Right lung (tissue), 10 donors: ENCODE measurements at places on chromosomes 3 and 15. TPM values are rescaled to one million over a fixed set of nuclear protein-coding genes. Genes with fewer than 3 reads are reported as not detected.

- DNase-seq, result no peak
Observed at GRCh38 chr15:52093539-52094510, 18.8 kb downstream of the BCL2L10 start.

DNA sequence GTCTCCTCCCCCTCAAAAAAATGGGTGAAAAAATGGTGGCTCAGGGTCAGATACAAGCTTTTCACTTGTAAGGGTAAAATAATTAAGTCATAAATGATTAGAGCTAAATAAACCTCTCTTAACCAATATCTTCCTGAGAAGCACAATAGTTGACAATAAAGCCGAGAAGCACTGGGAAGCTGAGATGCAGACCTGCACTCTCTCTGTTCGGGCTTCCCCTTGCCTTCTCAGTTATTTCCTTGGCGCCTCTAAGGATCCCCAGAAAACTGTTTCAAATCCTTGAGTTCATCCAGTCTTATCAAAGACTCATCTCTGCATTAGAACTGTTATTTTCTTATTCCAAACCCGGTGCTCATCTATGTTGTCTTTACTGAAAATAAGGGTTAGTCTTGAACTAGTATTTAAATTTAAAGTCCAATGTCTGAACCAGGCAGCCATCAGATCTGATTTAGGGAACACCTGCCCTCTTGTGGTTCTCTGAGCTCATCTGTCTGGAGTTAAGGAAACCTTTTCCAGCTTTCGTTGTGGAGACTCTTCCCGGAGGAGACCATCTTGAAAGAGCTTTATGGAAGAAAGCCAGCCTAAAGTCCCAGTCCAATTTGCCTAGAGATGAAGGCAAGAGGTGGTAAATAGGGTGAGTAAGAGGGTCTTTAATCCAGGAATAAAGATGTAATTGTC lies 256.4 kb upstream of the MCTP2 start:
- DNase-seq, result no peak

DNA sequence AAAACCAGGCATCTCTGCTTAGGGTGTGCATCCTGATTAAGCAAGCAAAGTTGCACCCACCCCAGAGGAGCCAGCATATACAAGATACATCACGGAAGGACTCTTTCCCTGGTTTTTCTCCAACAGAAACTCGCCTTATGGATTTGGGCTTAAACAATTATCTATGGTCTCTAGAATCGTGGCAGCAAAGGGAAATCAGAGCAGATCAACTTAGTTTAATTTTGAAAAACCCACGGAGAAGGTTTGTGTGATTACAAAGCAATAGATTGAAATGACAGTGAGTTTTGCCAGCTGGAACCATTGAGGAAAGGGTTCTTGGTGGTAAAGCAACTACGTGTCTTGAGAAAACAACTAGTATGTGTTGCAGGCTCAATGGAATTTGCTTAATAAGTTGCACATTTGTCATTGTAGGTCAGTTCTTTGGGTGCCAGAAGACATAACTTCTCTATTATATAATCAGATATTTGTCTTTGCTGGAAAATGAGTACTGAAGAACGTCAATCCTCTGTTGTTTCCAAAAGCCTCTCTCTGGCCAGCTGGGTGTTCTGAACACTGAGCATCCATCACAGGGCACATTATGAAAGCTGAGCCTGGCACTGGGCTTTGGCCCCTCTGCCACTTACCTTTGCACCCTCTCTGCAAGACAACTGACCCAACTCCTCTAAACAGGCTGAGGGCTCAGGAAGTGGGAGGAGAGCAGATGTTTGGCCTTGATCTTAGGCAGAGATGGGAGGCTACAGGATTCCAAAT lies 75.7 kb upstream of the FBN1 start:
- no peak for DNase-seq

DNA sequence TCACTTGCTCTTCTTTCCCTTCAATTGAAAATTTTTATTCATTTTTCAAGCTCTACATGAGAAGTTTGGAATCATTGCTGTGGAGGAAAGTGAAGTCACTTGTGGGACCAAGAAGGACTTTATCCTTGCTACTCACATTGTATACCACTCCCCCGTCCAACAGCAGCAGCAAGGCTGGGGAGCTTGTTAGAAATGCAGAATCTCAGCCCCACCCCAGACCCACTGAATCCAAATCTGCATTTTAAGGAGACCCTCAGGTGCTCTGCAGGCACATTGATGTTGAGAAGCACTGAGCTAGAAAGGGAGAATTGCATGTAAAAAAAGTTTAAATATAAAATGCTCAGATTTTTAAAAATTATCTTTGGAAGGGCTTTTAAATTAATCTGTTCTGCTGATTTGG lies 202.3 kb upstream of the MRPL3 start:
- DNase-seq, result no peak

The NR1I2 gene
- polyA plus RNA-seq, result 0.77 TPM

GRCh38 chr15:32053719-32054118 lies 23.4 kb downstream of the CHRNA7 start:
- DNase-seq, result no peak

- no peak for DNase-seq
Observed at GRCh38 chr3:194768586-194768985, 82.9 kb downstream of the FAM43A start.

DNA sequence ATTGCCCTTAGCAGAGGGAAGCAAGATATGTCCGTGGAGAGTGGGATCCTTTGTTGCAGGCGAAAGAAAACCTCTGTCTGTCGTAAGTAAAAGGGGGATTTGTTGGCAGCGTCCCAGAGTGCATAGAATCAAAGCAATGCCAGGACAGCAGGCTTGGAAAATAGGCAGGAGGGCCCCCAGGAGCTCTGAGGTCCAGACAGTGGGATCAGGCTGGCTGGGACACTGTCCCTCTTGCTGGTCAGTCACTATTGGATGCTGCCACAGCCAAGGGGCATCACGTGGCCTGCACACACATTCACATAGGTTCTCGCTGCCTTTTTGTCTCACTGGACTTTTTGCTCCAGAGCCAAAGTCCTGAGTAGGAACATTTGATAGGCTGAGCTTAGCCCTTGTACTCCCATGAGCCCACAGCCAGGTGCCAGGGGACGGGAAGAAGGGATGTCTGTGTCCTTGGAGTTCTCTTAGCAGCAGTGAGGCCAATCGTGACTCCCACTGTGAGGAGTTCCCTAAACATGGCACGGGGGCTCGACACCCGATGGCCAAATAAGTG lies 10.7 kb downstream of the MUC20 start:
- no peak for DNase-seq

DNA sequence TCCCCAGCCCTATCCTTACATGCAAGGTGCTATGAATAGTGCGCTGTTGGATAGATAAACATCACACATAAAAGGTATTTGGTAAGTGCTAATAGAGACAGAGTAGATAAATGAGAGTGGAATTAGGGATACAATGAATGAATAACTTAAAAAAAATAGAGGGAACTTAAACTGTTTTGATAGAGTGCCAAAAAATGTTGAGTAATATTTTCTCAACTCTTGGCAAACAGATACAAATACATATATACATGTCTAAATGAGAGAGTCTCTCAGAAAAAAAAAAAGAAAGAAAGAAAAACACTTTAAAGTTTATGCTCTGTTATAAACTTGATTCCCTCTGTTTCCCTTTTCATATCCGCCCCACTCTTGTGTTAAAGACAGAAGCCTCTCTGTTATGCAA lies 667.4 kb downstream of the ROBO2 start:
- peak; percentile 53 for DNase-seq

GRCh38 chr15:61315471-61315870 lies 86.4 kb upstream of the RORA start:
- DNase-seq, result no peak

DNA sequence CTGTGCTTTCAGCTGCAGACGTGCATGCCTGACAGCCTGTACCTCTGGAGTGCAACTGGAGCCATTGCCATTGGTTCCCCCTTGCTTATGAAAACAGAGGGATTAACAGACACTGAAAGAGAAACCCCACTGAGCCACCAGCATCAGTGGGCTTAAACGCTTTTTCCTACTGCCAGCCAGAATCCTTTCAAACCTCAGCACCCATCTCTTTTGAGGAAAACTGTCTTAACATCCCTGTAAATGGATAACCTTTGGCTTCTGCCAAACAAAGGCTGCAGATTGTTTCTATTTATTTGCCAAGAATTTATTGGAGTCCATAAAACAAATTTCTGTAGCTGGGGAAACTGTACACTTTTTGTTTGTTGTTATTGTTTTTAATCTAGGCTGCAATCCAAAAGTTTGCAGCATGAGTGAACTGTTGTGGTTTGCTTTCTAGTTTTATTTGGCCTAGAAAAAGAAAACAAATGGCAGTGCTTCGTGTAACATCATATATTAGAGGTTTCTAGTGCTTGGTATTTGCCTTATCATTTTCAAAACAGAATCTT lies 369.2 kb upstream of the IL12A start:
- peak; percentile 11 for DNase-seq

GRCh38 chr15:40894681-40895448 lies 615 bp downstream of the VPS18 start:
- DNase-seq, result no peak

The LTK gene
- polyA plus RNA-seq, result 1.8 TPM

GRCh38 chr15:86852741-86853140 lies 773.1 kb downstream of the AGBL1 start:
- no peak for DNase-seq

DNA sequence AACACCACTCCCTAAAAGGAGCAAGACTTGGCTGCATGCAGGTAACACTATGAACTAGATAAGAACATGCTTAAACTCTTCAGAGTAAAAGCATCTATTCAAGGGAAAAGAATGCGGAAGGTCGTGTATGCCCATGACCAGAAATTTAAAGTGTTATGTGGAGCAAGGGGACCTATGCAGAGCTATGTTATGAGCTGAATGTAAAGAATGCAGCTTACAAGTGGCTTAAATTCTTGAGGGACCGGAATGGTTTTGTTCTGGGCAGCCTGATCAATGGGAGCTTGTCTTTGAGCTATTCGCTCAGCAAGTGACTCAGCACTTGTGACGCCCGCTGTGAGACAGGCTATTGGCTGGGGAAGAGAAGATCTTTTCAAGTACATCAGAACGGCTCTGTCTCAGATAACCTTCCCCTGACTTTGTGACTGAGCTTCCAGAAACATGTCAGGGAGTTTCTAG lies 367.5 kb upstream of the THBS1 start:
- DNase-seq, result peak; percentile 40

DNA sequence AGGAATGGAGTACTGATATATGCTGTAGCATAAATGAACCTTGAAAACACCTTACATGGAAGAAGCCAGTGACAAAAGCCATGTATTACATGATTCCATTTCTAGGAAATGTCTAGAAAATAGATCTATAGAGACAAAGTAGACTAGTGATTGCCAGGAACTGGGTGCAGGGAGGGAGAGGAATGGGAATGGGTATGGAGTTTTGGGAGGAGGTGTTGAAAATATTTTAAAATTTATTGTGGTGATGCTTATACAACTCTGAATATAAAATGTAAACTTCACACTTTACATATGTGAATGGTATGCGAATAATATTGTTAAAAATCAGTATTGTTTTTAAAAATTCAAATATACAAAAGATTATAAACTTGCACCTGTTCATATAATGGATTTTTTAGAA lies 22.5 kb downstream of the ATP1B3 start:
- DNase-seq, result no peak

The RAB43 gene
- 9.5 TPM for polyA plus RNA-seq

- no peak for DNase-seq
Observed at GRCh38 chr15:80512726-80513660, 108.8 kb downstream of the ARNT2 start.

The TTC21A gene
- 10.5 TPM for polyA plus RNA-seq

- no peak for DNase-seq
Observed at GRCh38 chr3:188884299-188885043, 287.3 kb upstream of the TPRG1 start.

The CLEC3B gene
- 101 TPM for polyA plus RNA-seq

The PRR20G gene
- polyA plus RNA-seq, result not detected

DNA sequence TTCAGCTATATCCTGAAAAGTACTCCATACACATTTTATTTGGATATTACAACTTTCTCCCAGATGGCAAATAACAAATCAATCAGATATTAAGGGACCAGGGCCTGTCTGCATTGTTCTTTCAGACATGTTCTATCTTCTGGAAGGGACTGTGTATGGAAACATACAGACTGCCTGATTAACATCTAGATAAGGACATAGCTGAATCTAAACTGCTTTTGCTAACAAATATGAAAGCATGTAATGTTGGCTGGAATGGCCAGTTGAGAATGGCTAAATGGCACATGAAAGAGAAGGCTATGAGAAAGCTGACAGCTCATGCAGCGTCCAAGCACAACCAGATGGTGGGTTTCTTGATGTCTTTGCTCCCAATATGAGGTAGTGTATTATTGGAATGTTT lies 149.4 kb downstream of the CFAP20DC start:
- DNase-seq, result no peak

DNA sequence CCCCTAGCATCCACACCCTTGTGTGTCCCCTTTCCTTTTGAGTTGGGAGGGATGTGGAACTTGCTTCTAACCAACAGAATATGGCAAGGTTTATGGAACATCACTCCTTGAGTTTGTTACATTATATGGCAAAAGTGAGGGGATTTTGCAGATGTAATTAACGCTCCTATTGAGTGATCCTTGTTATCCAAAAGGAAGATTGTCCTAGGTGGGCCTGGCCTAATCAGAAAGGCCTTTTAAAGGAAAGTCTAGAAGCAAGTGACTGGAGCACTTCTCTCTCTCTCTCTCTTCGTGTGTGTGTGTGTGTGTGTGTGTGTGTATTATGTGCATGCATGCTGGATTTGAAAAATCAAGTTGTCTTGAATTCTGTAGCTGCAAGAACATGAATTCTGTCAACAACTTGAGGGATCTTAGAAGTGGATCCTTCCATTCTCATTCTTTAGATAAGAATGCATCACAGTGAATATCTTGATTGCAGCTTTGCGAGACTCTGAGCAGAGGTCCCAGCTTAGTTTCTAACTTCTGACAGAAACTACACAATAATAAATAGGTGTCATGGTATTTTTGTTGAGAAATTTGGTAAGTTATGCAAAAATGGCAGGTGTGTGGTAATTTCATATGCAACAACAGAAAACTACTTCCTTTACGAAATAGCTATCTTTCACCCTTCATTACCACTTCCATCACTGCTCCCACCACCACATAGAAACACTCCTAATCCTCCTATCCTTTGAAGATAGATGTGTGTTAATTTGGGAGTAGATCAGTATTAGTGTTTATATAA lies 360.9 kb upstream of the CBLB start:
- DNase-seq, result no peak
